ENCODE measurements at places on chromosomes 2 and 18.

GRCh38 chr2:126303113-126303512, 352.8 kb upstream of the GYPC start:
- DNase-seq, result no peak

- DNase-seq, result no peak
Observed at GRCh38 chr18:44624052-44624451, 56.6 kb upstream of the SETBP1 start.

- no peak for DNase-seq
Observed at GRCh38 chr2:184551626-184552025, 46.7 kb upstream of the ZNF804A start.

DNA sequence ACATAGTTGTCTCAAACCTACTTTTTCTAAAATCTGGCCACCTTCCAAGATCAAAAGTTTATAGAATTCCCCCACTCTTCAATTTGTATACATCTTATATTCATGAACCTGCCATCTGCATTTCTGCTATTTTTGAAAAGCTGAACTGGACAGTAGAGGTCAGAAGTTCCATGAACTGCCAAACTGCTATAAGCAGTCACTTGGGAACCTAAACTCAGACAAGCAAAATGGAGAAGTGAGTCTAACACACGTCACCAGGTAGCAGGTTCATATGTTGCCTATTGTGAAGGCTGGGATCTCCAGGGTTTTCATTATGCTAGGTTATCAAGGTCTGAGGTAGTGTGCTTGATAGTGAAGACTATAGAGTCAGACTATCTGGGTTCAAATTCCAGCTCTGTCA, 2.0 kb upstream of the MYO1B start:
- no peak for DNase-seq

GRCh38 chr2:8918412-8918811, 81.0 kb upstream of the KIDINS220 start:
- DNase-seq, result no peak

DNA sequence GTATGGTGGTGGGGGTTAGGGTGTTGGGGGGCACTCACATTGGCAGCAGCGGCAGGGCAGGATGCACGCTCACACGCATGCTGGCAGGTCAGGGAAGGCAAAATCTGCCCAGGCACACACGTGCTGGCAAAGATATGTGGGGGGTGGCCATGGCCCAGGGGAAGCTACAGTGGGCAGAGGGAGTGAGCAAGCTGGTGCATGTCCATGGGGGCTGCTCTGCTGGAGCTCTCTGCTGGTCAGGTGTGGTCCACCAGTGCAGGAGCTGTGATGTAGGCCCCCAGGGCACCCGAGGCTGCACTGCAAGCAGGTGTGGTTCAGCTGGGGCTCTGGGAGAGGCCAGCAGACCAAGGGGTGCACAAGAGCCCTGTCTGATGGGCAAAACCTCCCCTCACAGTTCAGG, 491.5 kb upstream of the TNP1 start:
- no peak for DNase-seq

DNA sequence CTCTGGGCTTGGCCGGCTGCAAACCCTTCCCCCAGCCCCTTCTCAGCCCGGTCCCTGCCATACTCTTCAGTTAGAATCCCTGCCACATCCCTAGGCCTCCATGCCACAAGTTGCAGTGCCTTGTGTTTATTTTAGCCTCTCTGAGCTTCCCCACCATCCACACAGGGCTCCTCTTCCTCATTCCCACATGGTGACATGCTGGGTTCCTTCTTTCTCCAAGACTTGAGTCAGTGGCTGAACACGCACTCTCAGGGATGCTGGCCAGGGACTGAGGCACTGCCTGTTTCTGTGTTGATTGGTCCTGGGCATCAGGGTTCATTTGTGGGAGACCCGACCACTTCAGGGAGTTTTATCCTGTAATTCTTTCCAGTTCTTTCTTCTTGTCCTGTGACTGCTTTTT, 56.3 kb downstream of the KCNS3 start:
- DNase-seq, result no peak

GRCh38 chr2:131036269-131036668, 57.0 kb downstream of the FAM168B start:
- DNase-seq, result no peak
